Activated CD4-positive, CD25-positive, alpha-beta regulatory T cell (primary cell): ENCODE measurements at places on chromosomes 6 and 20.

- no peak for DNase-seq
Measured at GRCh38 chr6:82906951-82907350, 158.7 kb downstream of the UBE3D start.

DNA sequence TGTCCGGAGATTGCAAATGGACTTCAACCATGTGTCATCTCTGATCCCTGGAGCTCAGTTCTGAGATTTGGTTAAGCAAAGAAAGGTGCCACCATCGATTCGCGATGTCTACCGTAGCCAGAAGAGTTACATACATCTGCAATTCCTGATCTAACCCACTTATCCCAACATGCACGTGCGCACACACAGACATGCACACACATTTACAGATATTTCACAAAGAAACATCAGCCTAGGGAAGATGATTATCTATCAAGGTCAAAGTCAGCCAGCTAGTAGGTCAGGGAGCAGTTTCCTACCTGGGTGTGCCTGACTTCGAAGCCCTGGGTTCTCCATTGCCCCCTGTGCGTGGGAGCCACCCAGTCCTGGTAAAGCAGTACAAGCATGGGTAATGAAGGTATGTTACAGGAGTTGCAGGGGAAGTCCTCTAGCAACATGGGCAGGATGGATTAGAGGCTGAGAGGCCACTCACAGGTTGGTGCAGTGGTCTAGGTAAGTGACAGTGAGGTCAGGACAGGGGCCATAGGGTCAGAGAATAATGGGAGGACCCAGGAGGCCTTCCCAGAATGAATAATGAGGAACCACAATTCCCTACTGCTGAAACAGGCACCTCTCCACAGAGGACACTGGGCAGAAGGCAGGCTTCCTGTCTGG, 85.2 kb upstream of the MYL9 start:
- DNase-seq: no peak

GRCh38 chr20:36305602-36306551, at the start of gene DLGAP4:
Gene DLGAP4 (plus strand): TSS chr20:36306339. CDS start chr20:36431718, 125,379 bp downstream.
- no peak for DNase-seq

GRCh38 chr6:119658917-119659316, 309.4 kb upstream of the MAN1A1 start:
- no peak for DNase-seq

DNA sequence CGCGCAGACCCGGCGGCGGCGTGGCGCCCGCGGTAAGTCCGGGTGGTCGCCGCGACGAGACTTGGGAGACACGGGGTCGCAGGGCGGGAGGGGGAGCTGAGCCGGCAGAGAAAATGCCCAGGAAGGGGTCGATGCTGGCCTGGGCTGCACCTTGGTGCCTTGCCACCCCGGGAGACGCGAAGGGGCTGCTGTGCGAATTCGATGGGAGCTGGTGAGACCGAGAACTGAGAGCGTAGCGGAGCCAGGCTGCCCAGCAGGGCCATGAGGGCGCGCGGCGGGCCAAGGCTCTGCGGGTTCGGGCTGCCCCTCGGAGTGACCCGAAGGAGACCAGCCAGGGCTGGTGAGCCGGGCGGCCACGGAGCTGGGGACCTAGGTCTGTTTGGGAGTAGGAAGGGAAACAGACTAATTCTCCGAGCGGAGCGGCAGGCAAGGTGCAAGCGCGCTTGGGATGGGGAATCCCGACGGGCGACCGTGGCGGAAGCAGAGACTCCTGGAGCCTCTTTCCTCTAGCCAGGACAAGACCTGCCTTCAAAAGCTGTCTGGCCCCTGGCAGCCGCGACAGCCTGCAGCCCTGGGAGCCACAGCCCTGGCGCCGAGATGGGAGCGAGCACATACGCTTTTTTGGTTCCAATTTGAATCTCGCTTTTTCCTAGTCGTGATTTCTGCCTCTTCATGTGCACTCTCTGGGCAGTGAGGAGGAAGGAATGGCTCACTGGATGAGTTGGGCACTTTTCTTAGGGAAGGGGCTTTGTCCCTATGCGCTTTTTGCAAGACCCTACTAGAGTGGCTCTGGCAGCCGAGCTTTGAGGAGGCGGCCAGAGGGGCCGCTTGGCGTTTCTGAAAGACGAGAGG, 691 bp downstream of the SYNDIG1 start:
- DNase-seq: no peak

DNA sequence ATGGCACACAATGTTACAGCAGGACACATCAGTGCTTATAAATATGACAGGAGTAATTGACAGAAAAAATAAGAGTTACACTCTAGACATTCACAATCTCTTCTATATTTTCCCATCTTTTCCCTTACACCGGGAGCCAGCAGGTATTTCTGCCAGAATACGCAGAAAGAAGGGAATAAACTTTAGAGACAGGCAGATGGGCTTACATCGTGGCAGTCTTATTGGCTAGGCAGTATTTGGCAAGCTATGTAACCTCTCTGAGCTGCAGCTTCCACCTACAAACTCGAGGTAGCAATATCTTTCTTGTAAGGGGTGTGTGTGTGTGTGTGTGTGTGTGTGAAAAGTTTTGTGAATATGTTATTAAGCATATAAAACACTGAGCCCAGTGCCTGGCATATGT, 33.0 kb upstream of the TSHZ2 start:
- DNase-seq: no peak

DNA sequence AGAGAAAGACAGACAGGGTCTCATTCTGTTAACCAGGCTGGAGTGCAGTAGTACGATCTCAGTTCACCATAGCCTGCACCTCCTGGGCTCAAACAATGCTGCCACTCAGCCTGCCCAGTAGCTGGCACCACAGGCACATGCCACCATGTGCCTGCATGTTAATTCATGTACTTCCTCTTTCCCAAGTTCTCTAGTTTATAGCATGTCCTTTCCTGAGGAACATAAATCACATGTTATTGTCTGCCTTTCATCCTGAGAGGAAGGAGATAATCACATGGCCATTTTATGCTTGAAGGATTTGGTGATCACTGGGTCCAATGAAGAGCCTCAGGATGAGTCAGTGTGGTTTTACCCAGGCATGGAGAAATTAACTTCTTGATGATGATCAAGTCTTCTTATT, 47.9 kb downstream of the COL11A2 start:
- DNase-seq: no peak

- no peak for DNase-seq
Measured at GRCh38 chr20:2171266-2171790, 69.7 kb downstream of the STK35 start.

DNA sequence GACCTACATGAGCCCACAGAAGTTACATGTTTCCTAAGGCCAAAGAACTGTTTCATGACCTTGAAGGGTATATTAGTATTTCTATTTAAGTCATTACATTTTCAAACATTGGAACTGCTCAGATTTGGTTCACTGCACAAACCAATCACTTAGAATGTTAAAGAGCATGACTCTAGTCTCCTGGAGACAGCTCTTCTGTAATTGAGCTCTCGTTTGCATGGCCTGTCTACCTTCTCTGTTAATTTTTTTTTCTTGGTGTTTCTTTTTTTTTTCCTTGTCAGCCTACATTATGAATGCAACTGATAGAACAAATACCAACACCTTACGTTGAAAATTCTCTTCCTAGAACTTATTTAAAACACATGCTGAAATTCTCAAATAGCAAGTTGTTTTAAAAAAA, 860.2 kb upstream of the MAP3K7 start:
- no peak for DNase-seq

GRCh38 chr20:37416100-37416847, 70.3 kb downstream of the SRC start:
- DNase-seq: no peak

- no peak for DNase-seq
Measured at GRCh38 chr6:71049198-71049770, 92.4 kb upstream of the B3GAT2 start.

DNA sequence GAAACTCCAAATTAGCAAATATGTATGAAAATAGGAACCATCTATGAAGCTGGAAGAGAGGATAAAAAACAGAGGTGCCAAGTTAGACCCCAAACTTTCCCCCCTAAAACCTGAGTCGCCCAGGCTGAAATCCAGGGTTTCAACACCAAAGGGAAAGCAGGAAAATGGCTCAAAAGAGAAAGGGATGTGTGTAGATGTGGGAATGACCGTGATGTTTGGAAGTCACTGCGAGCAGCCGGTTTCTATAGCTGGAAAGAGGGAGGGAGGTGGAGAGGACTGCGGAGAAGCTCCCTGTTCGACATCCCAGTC, 4.5 kb downstream of the RING1 start:
- DNase-seq: no peak

DNA sequence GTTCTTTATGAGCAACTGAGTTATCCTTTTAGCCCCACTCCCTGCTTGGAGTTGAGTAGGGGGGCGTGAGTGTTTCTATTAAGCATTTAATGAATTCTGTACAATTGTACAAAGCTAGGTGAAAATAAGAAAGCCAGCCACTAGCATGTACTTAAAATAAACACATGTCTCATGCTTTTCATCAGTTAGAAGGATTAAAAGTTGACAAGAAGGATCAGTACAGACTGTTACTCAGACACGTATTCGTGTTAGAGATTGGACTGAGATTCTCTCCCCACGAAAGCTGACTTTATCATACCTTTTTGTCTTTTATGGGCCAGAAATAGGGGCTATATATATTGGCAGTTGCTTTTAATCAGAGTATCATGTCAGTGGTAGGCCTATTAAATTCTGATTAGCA, 1.7 kb downstream of the HSF2 start:
- DNase-seq: no peak

GRCh38 chr6:150720774-150721233, 121.1 kb downstream of the PLEKHG1 start:
- no peak for DNase-seq

DNA sequence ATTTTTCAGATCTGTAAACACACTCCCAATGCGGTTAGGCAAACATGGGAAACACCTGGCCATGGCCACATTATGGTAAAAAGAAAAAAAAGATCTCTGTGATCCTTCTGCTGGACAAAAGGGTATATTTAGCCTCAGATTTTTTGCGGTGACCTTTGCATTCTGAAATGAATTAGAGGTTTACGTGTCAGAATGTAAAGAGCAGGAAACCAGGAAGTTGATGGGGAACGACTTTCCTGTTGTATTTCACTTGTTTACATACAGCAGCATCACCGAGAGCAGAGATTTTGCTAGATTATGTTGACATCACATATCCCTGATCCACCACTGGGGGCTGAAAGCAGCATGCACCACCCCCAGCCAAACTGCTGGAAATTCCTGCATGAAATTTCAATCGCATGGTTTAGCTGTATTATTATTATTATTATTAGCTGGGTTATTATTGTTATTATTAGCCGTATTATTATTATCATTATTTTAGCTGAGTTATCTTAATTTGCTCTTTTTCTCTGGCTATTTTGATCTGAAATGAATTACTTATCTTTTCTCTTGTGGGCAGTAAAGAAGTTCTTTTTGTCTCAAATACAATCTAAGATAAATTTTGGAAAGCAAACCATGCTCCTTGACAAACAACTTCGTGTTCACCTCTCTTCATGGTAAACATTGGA, 189.4 kb downstream of the ZFP64 start:
- no peak for DNase-seq

DNA sequence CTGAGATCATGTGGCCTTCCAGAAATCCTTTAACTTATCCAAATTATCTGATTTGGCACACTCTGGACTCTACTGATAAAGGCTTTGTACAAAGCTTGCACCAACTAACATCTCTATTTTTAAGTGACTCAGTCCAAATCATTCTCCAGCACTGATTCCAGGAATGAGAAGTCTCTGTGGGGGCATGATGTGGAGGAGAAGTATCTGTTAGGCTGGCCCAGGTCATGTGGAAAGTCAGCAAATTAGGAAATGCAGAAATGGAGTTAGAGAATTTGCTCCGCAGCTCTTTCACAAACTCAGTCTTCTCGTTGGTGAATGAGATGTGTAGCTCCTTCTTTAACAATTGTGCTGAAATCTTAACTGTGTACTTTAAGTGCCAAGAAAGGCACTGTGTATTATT, 165.7 kb downstream of the ZNF217 start:
- DNase-seq: no peak

DNA sequence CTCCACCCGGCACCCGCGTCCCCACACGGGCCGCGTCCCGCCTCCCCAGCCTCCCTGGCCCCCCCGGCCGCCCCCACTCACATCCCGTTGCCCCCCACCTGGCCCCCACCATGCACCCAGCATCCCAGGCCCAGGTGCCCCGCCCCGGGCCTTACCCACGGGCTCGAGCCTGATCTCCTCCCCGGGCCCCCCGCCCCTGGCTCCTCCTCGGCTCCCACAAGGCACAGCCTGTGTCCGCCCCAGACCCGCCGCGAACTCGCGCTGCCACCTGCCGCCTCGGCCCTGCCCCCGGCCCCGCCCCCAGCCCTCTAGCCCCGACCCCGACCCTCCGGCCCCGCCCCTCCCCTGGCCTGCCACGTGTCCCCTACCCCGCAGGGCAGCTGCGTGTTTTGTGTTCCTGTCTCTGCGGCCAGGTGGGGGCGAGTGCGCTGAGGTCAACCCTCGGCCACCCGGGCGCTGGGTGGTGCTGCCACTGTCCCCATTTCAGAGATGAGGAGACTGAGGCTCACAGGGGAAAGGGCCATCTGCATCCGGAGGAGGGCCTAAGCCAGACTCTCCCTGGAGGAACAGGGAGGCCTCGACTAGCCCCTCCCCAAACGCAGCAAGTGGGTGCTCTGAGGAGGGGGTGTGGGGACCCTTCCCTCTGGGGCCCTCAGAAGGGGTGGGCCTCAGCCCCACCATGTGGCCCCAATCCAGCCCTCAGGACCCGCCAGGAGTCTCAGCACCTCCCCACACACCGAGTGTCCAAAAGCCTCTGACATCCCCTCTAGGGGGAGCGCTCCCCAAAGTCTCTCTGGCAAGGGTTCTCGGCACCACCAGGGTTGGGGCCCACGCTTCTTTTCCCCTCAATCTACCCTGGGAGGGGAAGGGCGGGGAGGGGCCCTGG, 99.8 kb downstream of the TAF4 start:
- no peak for DNase-seq

- no peak for DNase-seq
Measured at GRCh38 chr6:10415617-10416480, 975 bp upstream of the TFAP2A start.

GRCh38 chr6:92043777-92044176, 1375.6 kb downstream of the EPHA7 start:
- no peak for DNase-seq

DNA sequence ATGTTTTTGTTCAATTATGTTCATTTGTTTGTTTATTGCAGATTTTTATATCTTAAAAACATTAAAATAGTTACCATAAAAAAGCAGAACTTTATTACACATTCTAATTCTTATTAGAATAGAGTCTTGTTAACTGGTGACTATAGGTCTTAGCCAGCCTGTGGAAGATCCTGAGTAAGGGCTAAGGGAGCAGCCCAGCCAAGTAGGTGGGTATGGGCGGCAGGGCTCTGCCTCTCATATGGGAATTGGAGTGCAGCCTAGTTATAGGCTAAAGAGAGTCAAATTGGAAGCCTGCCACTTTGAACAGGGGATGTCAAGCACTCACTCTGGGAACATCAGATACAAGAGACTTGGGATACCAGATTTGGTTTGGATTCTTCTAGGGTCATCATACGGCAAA, 10.5 kb upstream of the HSF2 start:
- no peak for DNase-seq

- DNase-seq: no peak
Measured at GRCh38 chr20:62352402-62353288, 14.5 kb downstream of the LAMA5 start.

DNA sequence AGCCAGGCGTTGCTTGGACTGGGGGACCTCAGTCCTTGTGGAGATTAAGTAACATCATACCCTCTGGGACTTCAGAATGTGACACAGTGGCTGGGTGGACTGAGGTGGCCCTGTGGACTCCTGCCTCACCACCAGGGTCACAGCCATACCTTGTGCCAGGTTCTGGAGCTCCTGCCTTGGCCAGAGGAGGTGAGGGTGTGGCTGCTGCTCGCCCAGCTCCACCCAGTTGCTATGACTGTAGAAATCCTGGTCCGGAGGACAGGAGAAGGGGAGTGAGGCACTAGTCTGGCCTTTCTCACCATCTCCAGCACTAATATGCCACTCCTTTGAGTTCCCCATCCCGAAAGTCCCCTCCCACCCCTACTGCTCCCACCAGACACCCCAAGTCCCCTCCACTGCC, 1.9 kb downstream of the VWA7 start:
- DNase-seq: no peak
